ENCODE measurements at places on chromosomes 1 and 21.

DNA sequence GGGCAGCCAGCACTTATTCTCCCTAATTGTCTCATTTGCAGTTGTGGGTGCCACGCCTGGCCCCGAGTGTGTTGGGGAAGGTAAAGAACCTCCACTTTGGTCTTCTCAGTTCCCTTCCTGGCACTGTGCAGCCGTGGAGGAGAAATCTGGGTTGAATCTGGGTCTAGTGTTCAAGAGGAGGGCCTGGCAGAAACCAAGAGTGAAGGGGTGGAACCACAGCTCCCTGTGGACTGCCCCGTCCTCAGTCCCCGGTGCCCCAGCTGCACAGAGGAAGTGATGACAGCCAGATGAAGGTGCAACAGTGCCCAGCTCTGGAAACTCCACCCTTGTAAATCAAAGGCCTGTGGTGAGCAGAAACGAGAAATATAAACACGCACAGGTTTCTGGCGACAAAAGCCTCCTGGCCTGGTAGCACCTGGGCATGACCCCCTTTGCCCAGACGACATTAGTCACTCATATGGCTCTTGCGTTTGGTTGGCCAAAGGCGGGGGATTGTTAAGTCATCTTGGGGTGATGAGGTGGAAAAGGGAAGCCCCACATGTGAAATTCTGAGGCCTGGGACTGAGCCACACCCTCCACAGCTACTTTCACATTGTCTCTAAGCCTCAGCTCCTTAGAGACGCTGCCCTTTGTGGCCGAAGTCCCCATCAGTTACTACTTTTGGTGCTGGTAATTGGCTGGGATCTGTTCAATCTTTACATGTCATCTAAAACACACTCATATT, 4.2 kb upstream of the ECE1 start:
- peak; percentile 66 for DNase-seq

DNA sequence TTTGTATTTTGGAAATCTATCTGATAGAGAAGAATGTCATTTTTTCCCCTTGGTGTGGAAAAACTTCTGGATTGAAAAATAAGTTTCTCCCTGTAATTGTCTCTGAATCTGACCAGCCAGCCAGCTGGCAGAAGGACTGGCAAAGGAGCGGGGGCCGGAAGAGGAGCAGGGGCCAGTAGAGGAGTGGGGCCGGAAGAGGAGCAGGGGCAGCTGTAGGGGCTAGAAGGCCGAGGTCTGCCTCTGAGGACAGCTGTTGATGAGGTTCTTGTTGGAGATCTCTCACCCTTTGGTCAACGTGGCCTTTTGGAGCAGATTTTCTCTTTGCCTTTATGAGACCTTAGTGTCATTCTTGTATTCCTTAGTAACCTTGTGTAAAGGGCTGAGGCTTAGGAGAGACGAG, 121.8 kb downstream of the GALNT2 start:
- no peak for DNase-seq

- DNase-seq: peak; percentile 26
Observed at GRCh38 chr1:6625584-6626149, 999 bp downstream of the THAP3 start.

- peak; percentile 56 for DNase-seq
Observed at GRCh38 chr1:96234299-96234698, 487.3 kb upstream of the PTBP2 start.

DNA sequence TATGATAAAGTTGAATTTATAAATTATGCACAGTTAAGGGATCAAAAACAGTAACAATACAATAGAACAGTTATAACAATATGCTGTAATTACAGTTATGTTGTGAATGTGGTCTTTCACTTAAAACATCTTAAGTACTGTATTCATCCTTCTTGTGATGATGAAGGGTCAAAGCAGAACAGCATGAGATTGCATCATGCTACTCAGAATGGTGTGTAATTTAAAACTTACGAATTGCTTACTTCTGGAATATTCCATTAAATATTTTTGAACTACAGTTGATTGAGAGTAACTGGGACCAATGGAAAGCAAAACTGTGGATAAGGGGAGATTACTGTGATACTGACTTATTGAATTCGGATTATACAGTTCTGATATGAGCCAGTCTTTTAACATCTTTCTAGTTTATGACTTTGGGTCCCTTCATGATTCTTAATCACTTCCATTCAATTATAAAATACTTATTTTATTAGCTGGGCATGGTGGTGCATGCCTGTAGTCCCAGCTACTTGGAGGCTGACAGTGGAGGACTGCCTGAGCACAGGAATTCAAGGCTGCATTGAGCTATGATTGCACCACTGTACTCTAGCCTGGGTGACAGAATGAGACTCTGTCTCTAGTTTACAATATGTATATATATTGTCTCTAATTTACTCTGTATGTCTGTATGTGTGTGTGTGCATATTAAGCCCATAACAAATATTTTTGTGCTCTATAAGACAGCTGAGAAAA, 43.2 kb downstream of the ATP1B1 start:
- DNase-seq: no peak

DNA sequence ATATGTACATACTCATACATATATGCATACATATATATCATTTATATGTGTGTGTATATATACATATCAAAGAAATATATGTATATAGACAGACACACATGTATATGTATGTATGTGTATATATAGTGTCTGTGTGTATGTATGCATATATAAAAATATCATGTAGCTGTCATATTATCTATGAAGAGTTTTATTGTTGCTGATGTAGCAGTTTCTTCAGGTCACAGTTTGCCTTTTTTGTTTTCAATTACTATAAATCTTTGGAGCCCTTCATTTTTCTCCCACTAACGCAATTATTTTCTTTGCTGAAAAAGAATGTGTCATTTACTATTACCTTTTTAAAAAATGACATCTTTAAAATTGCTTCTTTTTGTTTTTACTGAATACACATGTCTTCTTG, 904.5 kb downstream of the PLA2G4A start:
- no peak for DNase-seq

DNA sequence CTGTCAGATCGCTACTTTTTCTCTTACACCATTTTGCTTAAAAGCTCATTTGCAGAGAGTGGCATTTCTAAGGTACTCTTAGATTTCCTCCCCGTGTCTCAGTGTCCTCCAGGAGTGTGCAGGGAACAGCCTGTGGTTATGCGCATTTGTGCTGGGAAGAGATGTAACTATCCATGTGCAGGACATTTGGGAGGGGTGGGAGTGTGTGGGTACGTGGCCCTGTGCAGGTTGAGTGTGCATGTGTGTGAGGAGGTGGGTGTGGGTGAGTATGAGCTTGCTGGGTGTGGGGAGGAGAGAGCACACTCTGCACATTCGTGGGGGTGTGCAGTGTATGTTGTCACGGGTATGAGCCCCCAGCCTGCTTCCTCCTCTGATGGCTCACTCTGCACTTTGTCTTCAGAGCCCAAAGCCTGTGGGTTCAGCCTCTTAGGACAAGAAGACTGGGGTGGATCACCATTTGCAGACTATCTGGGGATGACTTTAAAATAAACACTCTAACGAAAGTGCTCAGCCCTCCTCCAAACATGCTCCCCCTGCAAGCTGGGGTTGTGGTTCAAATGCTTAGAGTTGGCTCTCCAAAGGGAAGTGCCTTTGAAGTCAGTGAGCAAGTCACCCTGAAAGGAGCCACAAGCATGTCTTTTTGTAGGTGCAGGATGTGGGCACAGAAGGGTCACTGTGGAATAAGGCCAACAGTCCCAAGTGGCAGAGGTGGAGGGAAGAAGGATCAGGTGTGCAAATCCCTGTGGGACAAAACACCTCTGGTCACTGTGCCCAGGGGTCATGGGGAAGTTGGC, 295.4 kb downstream of the RRAGC start:
- no peak for DNase-seq

GRCh38 chr21:40577285-40578043, 269.5 kb downstream of the DSCAM start:
- no peak for DNase-seq

- DNase-seq: no peak
Observed at GRCh38 chr1:182525342-182525741, 63.7 kb downstream of the RNASEL start.

DNA sequence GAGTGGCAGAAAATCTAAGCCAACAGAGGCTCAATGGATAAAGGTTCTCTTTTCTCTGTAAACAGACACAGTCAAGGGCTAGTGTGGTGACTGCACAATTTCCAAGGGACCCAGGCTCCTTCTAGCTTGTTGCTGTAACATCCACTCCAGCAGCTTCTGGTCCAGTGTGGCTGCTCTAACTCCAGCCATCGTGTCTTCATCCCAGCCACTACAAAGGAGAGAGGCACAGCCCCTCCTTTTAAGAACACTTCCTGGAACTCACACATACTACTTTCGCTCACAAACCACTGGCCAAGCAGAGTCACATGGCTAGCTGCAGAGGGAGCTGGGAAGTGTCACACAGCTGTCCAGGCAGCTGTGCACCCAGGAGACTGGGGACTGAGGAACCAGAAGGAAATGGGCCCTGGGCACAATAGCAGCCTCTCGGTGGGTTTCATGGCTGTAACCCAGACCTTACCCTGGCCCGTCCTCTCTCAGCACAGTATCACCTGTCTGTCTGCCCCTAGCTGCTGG, 188.6 kb upstream of the VAMP3 start:
- DNase-seq: no peak

DNA sequence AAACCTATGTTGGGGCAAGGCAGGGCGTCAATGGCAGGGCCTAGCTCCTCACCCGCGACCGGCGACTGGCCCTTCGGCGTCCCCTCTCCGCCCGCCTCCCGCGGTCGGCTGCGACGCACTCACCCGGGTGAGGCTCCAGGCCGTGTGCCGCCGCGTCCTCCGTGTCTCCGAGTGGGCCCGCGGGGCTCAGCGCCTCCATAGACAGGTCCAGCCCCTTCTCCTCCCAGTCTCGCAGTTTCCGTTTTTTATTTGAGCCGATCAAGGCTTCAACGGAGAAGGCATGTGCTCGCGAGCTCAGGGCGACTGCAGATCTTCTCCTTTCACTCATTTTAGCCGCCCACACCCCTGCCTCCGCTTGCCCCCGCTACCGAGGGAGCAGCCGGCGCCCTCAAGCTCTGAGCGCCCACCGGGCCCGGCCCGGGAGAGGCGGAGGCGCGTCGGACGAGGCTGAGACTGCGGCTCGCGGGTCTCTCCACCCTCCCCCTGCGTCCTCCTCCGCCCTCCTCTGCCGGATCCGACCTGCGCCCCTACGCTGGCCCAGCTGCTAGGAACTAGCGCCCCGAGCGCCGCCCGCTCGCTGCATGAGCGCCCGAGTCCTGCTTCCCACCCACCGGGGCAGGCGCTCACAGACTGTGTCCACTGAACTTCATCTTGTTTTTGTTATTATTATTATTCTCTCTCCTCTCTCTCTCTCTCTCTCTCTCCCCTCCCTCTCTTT, 516 bp downstream of the TBX15 start:
- DNase-seq: no peak

- DNase-seq: no peak
Observed at GRCh38 chr1:232754930-232755329, 50.3 kb upstream of the MAP10 start.

- peak; percentile 81 for DNase-seq
Observed at GRCh38 chr1:41812051-41812450, 106.7 kb downstream of the HIVEP3 start.

DNA sequence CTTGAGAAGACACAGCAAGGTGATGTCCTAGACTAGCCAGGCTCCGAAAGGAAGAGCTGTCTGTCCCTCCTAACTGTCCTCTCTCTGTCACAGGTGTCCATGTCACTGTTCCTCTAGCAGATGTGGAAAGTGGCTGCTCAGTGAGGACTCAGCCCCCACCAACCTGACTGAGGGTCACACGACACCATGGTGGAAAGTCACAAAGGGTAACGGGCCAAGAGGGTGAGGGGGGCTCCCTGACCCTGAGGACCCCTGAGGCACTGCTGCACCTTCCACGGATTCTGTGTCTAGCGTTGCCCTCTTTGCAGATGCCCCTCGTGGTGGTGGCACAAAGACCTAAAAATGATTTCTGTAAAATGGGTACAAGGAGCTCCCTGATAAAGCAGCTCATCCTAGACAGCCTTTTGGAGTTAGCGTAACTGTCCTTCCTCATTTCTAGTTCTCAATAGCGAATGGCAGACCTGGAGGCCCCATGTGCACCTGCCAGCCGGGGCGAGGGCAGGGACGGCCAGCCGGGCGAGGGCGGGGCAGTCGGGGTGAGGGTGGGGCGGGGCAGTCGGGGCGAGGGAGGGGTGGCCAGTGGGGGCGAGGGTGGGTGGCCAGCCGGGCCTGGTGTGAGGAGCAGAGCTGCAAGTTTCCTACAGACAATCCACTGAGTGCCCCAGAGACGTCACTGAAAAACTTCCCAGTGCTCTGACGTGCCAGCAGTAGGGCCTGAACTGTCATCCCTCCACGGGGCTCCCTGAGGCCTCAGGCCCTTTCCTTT, 23.4 kb downstream of the POFUT2 start:
- DNase-seq: no peak

GRCh38 chr1:33460947-33461629, 11.4 kb upstream of the ZSCAN20 start:
- no peak for DNase-seq

DNA sequence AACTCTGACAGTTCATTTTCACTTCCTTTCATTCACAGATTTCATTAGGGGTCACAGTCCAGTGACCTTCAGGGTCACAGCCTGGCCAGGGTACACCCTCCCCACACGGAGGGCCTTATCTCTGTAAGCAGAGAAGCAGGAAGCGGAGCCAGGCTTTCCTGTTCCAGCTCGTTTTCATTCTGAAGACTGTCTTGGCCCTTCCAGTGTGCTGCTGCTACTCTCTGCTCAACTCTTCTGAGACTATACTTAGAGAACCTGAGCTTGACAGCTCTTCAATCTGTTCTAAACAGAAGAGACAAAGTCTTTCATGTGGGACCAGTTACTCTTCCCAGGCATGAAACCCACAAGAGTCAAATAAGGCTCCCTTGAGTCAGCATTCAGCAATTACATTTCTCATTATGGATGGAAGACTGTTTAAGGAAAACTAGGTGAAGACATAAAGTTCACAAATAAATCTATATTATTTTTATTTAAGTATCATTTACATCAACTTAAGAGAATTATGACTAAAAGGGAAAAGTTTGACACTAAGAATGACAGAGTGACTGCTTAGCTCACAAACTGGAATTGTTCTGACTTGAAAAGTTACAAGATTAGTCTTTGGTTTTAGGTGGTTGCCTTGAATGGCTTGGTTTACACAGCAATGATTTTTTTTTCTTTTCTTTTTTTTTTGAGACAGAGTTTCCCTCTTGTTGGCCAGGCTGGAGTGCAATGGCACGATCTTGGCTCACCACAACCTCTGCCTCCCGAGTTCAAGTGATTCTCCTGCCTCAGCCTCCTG, 4.8 kb upstream of the TDRD10 start:
- DNase-seq: no peak

GRCh38 chr21:32886339-32886738, 114.8 kb upstream of the PAXBP1 start:
- DNase-seq: no peak

- no peak for DNase-seq
Observed at GRCh38 chr1:204254031-204254661, 40.4 kb upstream of the GOLT1A start.

GRCh38 chr1:37509181-37509580, 5.4 kb downstream of the MEAF6 start:
- DNase-seq: peak; percentile 34

- no peak for DNase-seq
Observed at GRCh38 chr1:24387636-24388175, 25.9 kb downstream of the STPG1 start.

DNA sequence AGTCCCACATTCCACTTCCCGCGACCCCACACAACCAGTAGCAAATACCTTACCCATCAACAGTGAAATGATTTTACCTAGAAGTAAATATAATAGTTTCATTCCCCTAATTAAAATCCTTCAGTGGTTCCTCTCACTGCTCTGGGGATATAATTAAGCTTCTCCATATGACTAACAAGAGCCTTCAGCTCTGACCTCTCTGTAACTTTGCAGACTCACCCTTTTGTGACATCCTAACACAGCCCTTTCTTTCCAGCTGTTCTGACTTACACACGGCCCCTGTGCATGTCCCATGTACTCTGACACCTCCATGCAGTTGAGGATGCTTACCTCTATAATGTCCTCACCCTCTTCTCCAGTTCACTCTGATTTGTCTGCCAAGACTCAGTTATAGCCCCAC, 137.3 kb upstream of the SPAG17 start:
- DNase-seq: no peak
